Activated T-helper 17 cell treated with anti-CD3 and anti-CD28 coated beads, Interleukin-2, amount 50 U/mL, for 72 hours (primary cell): ENCODE measurements at places on chromosomes 5 and 9.

DNA sequence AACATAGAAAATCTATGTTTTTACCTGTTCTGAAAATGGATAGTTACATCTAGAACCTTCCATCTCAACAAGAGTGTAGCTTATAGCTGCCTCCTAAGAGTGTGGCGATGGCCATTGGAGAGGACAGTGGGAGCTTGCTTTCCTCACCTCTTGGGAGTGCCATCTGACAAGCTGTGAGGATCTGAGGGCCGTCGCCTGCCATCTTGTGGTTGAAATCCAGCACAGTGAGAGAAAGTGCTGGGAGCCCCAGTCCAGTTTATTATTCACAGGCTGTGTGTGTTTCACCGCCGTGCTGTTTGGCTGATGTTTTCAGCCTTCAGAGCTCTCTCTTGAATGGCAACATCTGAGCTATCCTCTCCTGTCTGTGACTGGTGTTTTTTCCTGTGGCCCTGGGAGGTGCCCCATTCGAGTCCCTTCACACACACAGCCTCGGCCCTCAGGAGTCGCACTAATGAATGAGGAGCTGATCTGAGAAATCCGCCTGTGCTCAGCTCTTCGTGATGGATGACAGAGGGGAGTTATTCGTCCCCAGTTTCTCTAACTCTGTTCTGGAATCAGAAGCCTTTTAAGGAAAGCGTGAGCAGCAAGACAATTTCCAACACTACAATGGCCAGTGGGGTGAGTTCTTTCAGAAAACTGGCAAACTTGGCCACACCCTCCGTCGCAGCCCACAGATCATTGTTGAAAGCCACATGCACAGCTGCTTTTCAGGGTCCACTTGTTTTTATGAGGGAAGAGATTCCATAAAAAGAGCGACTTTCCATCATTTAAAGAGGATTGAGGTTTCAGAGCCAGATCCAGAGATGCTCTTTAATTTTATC, 170.3 kb downstream of the PDZD2 start:
- peak; percentile 43 for ATAC-seq

- ATAC-seq, result no peak
Measured at GRCh38 chr9:86349271-86349670, 4.9 kb downstream of the TUT7 start.

DNA sequence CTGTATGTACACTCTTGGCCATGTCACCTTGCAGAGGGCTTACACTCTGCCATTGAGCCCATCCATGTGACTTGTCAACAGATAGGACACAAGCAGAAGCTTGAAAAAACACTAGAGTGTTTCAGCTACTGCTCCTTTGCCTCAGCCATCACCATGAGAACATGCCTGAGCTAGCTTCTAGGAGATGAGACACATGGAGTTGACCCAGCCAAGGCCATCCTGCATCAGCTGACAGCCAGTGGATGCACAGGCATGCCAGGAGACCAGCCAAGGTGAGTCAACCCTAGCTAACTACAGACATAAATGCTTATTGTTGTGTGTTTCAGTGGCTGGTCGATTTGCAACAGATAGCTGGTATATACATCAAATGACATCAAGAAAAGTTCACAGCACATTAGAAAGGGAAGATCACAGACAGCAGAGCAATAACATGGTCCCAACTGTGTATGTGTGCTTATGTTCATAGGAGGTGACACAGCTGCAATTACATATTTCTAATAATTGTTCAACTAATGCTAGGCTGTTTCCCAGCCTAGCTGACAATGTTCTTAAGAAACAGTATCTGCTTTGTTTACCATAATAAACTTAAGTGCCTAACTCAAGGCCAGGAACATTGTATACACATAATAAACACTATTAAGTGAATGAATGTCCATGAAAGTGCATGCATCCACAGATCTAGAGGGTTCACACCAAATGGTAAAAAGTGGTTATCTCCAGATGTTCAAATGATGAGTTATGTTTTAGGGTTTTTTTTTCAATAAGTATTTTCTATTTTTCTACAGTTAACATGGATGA, 105.7 kb downstream of the SPOCK1 start:
- no peak for ATAC-seq

- ATAC-seq, result peak; percentile 51
Measured at GRCh38 chr5:100623719-100624118, 88.5 kb downstream of the FAM174A start.

DNA sequence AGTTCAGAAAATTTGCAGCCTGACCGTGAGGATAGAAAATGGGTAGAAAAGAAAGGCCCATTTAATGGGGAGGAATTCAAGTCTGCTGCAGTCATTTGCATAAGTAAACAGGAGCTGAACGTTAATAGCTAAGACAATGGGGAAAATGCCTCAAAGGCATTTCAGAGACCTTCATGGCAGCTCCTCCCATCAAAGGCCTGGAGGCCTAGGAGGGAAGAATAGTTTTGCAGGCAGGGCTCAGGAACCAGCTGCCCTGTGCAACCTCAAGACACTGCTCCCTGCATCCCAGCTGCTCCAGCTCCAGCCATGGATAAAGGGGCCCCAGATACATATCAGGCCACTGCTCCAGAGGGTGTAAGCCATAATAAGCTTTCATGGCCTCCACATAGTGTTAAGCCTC, 32.2 kb upstream of the CDH18 start:
- ATAC-seq, result no peak

DNA sequence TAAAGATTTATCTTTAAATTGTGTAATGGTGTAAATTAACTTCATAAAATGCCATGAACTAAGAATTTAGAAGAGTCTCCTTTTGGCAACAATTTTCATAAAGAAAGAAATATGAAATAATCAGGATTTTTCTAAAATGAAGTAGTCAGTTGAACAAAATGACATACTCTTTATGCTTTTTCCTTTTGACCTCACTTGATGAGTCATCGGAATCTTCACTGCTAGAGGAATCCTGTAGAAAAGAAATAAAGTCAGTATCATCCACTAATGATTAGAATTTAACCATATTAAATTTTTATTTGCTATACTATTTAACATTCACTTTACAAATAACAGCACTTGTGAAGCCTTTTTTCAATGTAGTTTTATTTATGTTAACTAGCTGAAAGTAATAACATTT, 26.1 kb downstream of the CHD1 start:
- no peak for ATAC-seq

- peak; percentile 73 for ATAC-seq
Measured at GRCh38 chr5:171989276-171989675, 17.2 kb downstream of the FBXW11 start.

- ATAC-seq, result no peak
Measured at GRCh38 chr9:81885602-81886001, 42.6 kb upstream of the SPATA31D4 start.

GRCh38 chr5:102277144-102277543, 18.9 kb downstream of the SLCO4C1 start:
- no peak for ATAC-seq

GRCh38 chr9:89883401-89884341, 278.9 kb downstream of the GADD45G start:
- ATAC-seq, result no peak

DNA sequence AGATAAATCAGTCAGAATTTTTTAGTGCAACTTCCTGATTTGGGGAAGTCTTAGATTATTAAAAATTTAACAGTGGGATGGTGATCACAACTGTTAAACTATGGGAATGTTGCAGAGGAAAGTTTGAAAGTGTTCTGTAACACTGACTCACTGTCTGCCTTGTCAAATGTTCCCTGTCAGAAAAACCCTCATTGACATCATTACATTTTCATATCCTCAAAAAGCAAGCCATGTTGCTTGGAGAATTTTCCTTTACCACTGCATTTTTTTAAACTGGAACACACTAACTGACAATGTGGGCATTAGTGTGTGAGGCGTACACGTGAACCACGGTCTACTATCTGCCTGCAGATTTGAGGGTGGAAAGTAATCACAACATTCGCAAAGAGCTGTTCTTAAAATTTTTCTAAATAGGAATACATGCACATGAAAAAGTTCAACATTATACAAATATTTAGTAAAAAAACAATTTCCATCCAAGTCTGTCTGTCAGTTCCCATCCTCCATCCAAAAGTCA, 28.6 kb upstream of the IL7R start:
- peak; percentile 20 for ATAC-seq

DNA sequence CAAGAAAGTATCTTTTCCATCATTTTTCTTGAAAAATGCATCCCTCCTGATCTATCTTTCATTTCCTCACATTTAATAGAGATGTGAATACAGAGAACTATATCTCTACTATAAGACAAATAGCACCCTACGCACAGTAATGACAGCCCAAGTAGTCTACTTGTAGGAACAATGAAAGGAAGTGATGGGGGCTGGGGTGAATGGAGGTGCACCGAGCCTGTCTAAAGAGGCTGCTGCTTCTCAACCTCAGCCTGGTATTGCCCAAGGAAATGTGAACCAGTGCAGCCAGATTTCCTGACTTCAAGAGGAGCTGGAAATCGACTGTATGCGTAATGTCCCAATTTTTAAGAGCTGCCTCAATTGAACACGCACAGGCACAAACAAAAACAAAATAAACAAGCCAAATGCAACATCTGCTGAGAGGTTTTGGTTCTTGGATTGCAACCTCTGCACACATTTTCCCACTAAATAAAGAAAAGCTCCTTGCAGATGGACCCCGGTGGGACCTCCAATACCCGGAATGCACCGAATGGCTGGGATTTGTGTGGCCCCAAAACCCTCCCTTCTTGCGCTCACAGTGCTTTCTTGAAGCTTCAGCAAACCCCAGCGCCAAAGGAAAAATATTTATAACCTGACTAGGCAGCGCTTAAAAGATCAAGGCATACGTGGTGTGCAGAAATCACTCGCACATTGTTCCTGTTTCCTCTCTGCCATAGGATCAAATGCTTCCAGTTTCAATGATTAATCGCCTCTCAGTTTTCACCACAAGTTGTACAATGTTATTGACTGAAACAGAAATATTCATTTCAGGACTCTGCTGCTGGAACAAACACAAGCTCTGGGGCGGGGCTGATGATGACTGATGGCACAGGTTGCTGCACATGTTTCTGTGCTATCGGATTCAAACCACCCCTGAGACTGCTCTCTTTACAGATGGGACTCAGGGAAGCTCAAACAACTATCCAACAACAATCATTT, 68.3 kb downstream of the KCNIP1 start:
- ATAC-seq, result peak; percentile 95

DNA sequence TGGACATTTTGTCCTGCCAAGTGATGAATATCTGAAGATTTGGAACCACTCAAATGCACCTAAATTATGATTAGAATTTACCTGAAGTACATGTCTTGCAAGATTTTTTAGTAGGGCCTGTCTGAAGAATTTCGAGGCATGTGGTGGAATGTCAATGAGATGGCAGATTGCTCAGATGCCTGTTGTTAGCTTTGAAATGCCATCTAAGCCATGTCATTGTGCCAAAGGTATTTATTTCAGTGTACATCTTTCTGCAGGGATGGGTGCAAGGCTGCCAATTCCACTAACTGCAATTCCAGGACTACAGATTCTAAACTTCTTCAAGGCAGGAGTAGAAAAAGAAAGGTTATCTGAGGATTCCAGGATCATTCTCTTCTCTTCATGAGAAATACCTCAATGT, 9.1 kb upstream of the GNAQ start:
- ATAC-seq, result no peak

DNA sequence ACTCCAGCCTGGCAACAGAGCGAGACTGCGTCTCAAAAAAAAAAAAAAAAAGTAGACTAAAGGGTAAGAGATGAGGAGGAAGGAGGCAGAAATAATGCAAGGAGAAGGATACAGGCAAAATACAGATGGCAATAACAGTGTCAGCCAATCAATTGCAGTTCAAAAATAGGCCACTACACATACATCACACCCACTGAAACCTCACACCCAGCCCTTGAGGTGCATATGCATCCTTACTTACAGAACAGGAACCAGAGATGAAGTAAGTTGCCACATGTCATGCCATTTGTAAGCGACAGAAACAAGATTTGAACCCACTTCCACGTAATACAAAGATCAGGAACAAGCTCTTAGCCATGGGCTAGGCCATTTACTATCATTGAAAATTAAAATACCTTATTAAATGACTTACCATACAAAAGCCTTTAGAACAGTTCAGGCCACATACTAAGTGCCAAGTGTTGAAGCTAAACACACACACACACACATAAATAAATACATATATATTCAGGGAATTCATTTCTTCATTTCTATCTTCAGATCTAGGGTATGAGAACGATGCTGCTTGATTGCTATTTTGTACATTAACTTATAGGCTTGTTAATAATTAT, 98.4 kb downstream of the FNBP1 start:
- peak; percentile 91 for ATAC-seq

- no peak for ATAC-seq
Measured at GRCh38 chr5:120327180-120327579, 136.9 kb upstream of the PRR16 start.

DNA sequence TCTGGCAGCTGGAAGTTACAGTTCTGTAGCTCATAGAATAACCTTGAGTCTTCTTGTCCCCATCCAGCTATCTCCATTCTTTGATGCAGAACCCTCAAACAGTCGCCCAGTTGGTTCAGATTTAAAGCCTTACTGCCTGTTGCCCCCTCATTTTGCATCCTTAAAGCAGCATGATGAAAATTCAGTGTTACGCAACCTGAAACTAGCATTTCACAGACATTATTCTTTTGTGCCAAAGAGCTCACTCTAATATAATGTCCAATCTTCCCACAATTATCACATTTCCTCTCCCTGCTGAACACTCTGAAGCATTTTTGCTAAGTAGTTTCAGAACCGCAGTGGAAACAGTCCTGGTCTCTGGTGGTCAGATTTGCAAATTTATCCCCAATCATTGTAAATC, 318.0 kb downstream of the PSAT1 start:
- ATAC-seq, result no peak

DNA sequence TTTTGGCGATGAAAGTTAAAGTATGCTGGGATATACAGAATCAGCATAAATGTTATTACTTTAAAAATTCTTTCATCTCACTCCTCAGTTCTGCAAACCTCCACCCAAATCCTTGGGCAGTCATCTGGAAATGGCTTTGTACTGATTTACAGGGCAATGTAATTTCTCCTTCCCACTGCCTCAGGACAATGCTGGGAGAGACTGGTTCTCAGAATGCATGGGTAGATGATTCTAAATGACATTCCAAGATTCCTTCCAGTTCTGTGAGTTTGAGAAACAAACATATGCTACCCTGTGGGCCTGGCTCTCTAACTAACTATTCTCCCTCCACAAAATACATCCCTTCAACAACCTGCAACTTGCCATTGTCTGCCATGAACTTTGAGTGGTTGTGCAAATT, 7.5 kb upstream of the PSAT1 start:
- ATAC-seq, result no peak

DNA sequence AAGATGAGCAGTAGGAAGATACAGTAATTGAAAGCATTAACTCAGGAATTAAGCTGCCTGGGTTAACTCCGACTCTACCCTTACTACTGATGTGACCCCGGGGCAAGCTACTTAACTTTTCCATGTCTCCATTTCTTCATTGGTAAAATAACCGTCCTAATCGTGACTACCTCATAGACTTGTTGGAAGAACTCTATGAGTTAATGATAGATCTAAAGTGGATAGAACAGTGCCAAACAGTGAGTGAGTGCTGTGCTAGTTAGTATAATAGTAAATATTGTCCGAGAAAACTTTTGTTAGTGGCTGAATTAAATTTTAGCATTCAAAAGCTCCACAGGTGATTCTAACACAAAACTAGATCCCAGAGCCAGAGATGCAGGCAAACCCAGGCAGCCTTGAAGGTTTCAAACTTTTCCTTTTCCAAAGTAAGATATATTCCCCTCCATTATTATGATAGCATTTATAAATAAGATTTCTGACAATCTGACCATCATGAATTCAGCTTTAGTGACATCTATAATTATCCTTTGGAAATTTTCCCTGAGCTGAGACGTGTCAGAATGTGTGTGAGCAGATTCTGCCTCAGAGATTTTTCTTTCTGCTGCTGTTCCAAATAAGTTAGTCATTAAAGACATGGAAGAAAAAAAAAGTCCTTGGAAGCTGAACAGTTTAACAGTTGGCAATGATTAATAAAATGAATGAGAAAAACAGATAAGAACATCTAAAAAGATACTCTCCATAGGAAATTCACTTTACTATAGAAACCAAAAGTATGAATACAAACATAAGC, 369.5 kb downstream of the PRELID2 start:
- no peak for ATAC-seq
